ENCODE measurements at places on chromosomes 16 and 17.

- DNase-seq = no peak
These were observed 19.4 kb downstream of the TMEM94 start for GRCh38 chr17:75475851-75476250.

GRCh38 chr16:77059446-77059845 lies 131.5 kb upstream of the MON1B start:
- DNase-seq = no peak

- no peak for DNase-seq
These were observed 409.8 kb downstream of the CDH11 start for GRCh38 chr16:64712026-64712425.

DNA sequence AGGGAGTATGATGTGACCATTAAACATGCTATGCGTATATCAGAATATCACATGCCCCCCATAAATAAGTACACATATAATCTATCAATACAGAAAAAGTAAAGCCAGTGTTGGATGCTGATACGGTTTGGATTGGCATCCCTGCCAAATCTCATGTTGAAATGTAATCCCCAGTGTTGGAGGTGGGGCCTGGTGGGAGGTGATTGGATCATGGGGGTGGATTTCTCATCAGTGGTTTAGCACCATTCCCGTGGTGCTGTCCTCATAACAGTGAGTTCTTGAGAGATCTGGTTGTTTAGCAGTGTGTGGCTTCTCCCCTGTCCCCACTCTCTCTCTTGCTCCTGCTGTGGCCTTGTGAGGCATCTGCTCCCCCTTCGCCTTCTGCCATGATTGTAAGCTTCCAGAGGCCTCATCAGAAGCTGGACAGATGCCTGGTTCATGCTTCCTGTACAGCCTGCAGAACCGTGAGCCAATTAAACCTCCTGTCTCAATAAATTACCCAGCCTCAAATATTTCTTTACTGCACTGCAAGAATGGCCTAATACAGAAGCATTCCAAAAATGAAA lies 88.9 kb downstream of the AATF start:
- no peak for DNase-seq

DNA sequence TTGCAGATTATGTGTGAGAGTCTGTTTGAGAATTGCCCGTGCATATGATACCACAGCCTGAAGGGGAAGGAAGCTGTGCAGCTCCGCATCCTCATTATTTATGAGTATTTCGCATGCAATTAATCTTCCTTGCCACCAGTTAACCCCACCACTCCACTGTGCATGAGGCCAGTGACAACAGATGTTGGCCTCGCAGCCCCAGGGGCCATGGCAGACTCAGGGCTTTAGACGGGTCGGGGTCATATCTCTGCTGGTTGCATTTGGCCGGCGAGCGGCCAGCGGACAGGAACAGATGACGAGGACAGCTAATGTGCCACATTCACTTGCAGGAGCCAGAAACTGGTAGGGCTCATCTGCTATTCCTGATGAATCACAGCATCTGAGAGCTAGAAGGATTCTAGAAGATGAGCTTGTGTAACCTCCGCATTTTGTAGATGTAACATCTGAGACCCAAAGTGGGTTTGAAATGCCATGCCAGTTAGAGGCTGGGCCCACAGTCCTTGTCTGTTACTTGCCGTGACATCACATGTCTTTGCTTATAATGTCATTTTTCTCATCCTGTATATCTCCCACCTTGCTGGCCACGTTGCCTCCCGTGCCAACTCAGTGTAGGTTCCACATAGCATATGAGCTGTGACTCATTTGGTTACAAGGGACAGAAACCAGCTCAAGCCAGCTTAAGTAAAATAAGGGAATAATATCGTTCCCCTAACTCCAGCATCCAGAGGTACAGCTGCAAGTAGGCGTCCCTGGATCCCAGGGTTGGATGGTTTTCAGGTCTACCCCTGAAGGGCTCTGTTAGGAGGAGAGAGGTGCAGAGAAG lies 137.2 kb downstream of the SNX29 start:
- no peak for DNase-seq

- DNase-seq = no peak
These were observed 110.8 kb upstream of the MPHOSPH6 start for GRCh38 chr16:82280867-82281266.

- DNase-seq = no peak
These were observed 8.0 kb upstream of the APPBP2 start for GRCh38 chr17:60534010-60534555.

- DNase-seq = no peak
These were observed 101.1 kb downstream of the CMIP start for GRCh38 chr16:81545470-81546250.
